ENCODE measurements at places on chromosomes 2 and 18.

DNA sequence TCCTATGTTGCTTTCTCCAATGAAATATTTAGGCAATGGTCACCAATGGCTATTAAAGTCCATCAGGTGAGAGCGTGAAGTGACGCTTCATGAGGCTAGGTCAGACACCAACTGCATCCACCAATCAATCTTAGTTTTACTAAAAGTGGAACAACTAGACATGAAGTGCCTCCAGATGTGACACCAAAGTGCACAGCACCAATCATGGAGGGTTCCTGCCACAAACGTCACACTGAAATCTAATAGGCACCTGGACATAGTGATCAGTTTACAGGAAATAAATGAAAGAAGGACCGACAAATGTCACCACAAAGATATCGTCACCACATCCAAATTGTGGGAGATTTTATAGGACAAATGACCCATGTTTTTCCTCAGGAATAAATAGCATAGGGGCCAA lies 70.5 kb downstream of the PSMG2 start:
- no peak for DNase-seq

- DNase-seq = no peak
Measured at GRCh38 chr2:62305421-62306176, 109.7 kb downstream of the B3GNT2 start.

DNA sequence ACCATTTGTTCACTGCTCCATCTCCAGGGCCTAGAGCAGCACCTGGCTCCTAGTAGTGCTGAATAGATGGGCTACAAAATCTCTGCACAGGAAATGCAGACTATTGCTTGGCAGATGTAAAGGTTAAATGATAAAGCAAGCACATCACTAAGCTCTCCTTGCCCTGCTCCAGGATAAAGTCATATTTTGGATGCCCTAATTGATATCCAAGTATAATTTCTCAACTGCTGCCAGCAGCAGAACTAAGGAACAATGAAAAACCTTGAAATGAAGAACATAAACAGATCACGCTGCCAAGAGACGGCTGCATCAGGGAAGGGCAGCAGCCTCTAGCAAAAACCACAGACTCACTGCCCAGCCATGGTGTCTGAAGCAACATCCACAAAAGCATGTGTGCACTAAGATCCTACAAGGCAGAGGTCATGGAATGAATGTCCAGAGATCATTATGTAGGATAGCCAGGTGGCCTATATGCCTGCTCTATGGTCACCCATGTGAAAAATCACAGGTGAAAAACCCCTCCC lies 134.7 kb downstream of the TMEM163 start:
- DNase-seq = no peak

DNA sequence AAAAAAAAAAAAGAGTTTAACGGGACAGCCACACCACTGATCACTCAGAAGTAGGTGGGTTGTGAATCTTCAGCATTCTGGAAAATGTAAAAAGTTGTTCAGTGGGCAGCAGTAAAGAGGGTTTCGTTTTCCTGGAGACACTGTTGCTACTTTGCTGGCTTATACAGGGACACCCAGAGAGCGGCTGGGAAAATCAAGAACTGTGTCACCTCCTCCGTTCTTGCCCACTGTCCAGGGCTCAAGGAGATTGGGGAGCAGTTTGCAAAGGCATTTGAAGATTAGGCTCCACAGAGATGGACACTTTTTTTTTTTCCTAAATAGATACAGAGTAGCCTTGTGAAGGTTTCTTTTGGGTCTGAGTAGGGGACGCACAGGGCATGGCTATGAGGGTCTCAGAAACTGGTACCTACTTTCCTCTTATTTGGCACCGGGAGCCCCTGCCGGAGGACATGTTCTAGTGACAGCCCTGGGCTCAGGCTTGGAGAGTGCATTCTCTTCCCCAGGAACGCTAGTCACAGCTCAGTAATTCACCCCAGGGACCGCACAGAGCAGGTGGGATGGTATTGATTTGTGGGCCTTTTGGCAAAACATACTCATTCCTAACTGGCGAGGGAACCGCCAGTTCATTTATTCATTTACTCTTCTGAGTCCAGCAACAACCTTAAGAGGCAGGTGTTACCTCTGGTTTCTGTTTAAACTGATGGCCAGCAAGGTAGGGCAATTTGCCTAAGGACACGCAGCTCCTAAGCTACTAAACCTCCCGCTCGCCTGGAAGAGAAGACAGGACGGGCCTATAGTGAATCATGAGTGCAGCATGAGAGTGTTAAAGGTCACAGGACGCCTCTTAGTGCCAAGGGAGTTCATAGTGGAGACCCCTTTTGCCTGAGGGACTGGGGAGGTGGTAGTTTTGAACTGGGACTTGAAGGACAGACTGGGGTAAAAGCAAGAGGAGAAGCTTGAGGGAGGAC lies 53.1 kb downstream of the HPCAL1 start:
- DNase-seq = no peak

- no peak for DNase-seq
Measured at GRCh38 chr2:11457935-11458334, 8.0 kb downstream of the E2F6 start.

- DNase-seq = no peak
Measured at GRCh38 chr2:7115906-7116305, 198.7 kb downstream of the RNF144A start.

DNA sequence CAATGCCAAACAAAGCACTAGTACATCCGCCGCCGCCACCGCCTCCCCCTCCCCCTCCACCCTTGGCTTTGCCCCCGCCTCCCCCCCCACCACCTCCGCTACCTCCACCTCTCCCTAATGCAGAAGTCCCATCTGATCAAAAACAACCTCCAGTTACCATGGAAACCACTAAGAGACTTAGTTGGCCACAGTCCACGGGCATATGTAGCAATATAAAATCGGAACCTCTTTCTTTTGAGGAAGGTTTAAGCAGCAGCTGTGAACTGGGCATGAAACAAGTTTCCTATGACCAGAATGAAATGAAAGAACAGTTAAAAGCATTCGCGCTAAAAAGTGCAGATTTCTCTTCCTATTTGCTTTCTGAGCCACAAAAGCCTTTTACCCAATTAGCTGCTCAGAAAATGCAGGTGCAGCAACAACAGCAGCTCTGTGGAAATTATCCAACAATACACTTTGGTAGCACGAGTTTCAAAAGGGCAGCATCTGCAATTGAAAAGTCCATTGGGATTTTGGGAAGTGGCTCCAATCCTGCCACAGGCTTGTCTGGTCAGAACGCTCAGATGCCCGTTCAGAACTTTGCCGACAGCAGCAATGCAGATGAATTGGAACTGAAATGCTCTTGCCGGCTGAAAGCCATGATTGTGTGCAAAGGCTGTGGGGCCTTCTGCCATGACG lies 168.0 kb downstream of the ASXL3 start:
- no peak for DNase-seq

DNA sequence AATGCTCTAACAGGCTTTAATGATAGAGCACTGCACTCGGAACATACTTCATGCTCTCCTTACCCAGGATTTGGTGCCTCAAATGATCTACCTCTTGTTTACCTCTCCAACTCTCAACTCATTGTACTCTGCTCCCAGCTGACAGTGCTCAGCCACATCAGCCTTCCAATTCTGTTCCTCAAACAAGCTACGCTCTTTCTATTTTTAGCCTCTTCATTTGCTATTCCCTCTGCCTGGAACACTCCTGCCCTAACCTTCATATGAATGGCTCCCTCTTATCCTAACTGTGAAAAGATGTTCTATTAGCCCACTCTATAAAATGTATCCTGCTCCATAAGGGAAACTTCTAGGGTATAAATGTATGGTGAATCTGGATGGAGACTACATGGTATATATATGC lies 42.5 kb downstream of the PIGN start:
- DNase-seq = no peak

- DNase-seq = no peak
Measured at GRCh38 chr2:138030459-138030858, 66.2 kb downstream of the HNMT start.

DNA sequence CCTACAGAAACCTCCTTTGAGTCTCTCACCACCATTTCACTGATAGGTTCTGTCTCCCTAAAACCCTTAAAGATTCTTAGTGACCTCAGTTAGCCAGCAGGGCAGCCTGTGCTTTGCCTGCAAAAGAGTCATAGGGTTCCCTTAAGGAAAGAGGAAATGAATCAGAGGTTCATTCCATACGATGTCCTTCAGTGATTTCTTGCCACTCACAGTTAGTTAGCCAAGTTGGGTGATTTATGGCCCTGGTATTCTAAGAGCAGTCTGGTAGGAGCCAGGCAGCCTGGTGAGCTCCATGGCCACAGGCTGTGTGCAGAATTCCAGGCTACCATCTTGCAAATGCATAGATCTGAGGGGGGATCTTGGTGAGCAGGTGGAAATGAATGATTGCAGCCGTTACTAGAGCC lies 18.7 kb upstream of the CCBE1 start:
- DNase-seq = no peak

GRCh38 chr2:49780949-49781348 lies 626.6 kb upstream of the FSHR start:
- no peak for DNase-seq

DNA sequence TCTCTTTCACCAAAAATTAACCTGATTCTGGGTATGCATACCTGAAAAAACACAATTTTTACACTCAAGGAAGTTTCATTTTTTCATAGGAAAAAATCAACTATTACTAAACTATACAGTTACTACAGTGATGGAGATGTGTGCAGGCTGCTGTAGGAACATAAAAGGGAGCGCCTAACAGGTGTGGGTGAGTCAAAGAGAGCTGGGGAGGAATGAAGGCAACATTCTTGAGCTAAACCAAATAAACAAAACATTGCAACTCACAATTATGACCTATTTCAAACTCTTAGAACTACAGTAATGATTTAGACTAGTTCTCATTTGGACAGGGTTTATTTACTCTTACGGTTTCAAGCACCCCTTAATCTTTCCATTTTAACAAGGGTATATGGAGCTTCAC lies 13.4 kb upstream of the CLASP1 start:
- no peak for DNase-seq

- DNase-seq = no peak
Measured at GRCh38 chr2:86518481-86518880, 44.8 kb downstream of the CHMP3 start.

DNA sequence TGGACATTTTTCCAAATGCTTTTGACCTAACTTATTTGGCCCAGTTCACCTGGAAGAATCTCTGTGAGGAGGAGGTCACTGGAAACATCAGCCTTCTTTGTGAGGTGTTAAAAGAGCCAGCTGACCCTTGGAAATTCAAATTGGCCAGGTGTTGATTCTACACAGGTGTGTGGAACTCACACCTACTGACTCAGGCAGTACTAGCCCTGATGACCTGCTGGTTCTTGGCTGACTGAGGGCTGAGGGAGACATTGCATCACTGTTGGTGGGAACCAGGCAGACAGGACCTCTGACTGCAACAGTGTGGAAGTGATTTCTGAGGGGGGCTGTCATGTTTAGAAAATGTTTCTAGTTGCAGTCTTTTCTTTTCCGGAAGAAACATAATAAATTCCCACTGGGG lies 242.2 kb upstream of the LRRTM1 start:
- no peak for DNase-seq

GRCh38 chr2:214232271-214232670 lies 178.6 kb upstream of the VWC2L start:
- no peak for DNase-seq

- no peak for DNase-seq
Measured at GRCh38 chr2:39608686-39609441, 56.9 kb upstream of the TMEM178A start.

GRCh38 chr2:38504169-38504568 lies 98.6 kb downstream of the HNRNPLL start:
- no peak for DNase-seq

DNA sequence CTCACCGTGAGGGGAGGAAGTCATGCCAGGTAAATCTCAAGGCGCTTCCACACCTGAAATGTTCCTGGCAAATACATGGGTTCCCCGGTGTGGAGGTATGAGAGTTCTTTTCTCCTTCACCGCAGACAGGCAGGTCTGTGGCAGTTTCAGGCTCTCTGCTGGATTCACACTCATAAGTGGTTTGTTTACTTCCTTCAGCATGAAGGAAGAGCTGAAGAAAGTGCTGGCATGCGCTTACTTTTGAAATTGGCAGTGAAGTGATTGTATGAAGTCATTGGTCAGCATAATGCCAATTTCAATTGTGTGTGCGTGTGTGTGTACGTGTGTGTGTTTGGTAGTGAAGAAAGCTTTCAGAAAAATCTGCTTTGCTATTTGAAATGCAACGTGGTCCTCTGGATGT lies 43.4 kb downstream of the RNF144A start:
- no peak for DNase-seq

DNA sequence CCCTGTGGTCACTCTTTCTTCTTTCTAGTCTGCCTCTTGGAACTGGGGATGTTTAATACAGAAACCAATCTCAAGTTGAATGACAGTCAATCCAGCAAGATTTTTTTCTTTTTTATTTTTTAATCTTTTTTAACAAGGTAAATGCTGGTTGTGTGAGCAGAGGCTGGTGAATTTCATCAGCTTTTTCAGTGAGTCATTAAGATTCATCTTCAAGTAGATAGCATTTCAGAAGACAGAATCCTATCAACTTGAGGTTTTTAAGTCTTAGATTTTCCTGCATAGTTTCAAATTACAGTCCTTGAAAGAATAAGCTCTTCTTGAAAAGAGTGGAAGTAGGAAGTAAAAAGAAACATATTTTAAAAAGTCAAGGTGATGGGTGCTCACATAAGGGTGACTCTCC lies 12.4 kb downstream of the SLC8A1 start:
- no peak for DNase-seq

DNA sequence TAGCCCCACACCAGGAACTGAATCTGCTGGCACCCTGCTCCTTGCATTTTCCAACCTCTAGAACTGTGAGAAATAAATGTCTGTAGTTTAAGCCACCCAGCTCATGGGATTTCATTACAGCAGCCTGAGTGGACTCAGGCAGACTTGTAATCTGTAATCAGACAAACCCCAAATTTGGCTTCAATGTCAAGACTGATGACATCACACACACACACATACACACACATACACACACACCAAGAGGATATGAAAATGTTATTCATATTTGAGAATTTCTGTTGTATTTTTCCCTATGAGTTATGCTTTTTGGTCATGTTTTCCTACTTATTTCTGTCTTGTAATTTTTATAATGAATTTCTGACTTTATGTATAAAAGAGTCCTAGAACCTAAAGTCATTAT lies 83.8 kb upstream of the GLI2 start:
- no peak for DNase-seq

Data from T1000 (cell line).